ENCODE measurements at places on chromosomes 3 and 15. TPM values are rescaled to one million over a fixed set of nuclear protein-coding genes. Genes with fewer than 3 reads are reported as not detected.

CYP8B1 gene
- not detected for total RNA-seq

ABHD10 gene
- 44.1 TPM for total RNA-seq

IGSF10 gene
- total RNA-seq, result under 0.01 TPM

CCR1 gene
- 0.35 TPM for total RNA-seq

DNAJB11 gene
- total RNA-seq, result 159 TPM

GRCh38 chr3:127480196-127480954 is 110.2 kb downstream of the TPRA1 start:
- DNase-seq, result no peak

DNA sequence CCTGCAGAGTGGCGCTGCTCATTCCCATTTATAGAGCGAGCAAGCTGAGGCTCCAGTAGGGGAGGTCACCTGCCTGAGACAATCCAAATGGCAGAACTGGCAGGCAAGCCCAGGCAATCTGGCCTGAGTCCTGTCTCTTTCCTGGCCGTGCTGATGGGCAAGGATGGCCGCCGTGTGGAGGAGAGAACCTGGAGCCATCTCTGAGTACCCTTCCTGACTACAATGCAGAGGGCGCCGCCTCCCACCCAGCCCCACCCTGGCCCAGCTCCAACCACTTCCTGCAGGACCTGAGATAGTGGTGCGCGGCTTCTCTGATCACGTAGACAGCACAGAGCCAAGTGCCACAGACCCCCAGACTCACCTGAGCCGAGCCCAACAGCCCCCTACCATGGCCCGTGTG is 7.0 kb downstream of the TLR9 start:
- no peak for DNase-seq

DNA sequence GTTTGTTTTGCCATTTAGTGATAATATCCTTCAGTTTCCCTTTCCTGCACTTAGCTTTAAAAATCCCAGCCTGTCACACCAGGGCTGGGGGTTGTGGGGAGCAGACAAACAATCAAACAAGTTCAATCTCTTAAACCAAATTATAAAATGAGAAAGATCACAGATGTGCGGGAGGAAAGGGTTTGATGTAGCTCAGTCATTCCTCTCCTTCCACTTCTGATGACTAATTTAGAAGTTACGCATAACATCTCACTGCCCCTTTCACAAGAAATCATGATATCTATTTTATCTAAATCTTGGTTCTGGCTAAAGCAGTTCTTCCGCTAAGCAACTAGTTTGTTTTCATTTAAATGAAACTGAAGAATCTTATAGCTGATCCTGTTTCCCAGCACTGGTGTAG is 34.1 kb upstream of the ATG7 start:
- peak; percentile 74 for DNase-seq

- DNase-seq, result no peak
These were observed 2.5 kb downstream of the VILL start for GRCh38 chr3:37993067-37993455.

DNA sequence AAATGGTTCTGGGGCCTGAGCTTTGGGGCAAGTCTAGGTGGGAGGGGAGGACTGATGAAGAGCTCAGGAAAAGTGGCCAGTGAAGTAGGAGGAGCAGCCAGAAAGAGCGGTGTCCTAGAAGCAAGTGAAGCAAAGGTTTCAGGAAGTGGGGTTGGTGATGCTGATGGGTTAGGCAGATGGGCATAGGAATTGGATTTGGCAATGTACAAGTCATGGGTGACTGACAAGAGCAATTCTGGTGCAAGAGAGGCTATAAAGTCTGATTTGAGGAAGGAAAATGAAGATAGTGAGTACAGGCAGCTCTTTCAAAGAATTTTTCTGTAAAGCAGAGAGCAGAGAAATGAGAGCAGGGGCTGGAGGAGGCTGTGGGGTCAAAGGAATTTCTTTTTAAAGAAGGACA is 19.7 kb downstream of the ALPK3 start:
- DNase-seq, result no peak

- no peak for DNase-seq
These were observed 28.8 kb downstream of the CD47 start for GRCh38 chr3:108062051-108062450.

DNA sequence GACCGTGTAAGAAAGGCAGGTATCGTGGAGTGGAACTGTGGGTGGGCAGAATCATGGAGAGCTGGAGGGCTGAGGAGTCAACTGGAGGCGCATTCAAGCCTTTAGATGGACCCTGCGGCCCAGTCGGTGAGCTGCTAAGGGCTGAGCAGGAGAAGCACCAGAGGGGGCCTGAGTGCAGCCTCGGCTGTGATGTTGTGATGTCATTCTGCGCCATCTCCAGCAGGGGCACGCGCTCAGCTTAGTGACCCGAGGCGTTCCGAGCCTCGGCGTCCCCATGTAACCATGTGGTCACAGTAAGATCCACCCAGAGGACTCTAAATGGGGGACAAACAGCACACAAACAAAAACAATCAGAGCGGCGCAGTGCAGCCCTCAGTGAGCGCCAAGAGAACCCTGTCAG is 76.8 kb downstream of the VGLL4 start:
- DNase-seq, result no peak

- peak; percentile 18 for DNase-seq
These were observed 192.6 kb downstream of the PDZRN3 start for GRCh38 chr3:73432023-73432705.

DNA sequence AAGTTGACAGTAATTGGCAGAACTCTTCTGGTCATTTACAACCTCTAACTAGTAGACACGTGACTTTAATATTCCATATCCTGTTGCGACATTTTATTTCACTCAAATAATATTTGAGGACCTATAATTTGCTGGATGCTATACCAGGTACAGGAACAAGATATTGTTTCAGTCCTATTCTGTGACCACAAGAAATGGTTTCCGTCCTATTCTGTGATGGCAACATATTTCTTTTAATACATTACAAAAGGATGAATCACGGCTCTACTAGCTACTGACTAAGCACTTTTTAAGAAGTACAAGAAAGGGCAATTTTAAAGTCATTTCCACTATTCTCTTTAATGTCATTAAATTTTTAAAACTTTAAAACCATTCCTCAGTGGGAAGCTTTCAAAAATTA is 400.2 kb downstream of the CNTN3 start:
- DNase-seq, result no peak

GRCh38 chr3:101673953-101674352 is 3.0 kb downstream of the ZBTB11 start:
- no peak for DNase-seq

All from H4 (cell line).